ENCODE measurements at places on chromosomes 6 and 20.

DNA sequence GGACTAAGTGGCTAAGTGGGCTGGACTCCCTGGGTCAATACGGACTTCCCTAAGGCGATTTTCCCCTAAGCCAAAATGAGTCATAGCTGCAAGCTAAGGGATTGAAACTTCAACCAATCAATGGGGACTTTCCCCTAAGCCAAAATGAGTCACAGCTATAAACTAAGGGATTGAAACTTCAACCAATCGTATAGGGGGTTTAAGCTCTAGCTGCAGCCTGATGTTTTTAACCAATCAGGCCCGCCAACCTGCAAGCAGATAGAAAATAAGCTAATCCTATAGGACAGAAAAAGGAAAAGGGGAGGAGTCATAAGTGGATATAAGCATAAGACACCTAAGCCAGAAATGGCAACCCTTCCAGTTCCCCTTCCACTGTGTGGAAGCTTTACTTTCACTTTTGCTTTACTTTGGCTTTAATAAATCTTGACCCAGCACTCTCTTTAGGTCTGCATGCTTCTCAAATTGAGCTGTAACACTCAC, 655.0 kb upstream of the HS3ST5 start:
- DNase-seq: no peak

DNA sequence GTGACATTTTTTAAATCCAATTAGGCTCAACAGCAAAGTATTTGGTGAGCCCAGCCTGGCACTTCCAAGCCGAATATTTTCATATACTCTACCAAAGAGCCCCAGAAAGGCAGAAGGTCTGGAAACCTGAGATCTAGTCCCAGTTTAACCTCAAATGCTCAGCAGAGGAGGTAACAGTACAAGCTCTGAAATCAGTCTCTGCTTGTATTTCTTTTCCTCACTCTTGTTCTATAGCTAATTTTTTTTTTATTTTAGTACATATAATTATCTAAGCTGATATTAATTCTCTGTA, 9.1 kb downstream of the SOD2 start:
- no peak for DNase-seq

DNA sequence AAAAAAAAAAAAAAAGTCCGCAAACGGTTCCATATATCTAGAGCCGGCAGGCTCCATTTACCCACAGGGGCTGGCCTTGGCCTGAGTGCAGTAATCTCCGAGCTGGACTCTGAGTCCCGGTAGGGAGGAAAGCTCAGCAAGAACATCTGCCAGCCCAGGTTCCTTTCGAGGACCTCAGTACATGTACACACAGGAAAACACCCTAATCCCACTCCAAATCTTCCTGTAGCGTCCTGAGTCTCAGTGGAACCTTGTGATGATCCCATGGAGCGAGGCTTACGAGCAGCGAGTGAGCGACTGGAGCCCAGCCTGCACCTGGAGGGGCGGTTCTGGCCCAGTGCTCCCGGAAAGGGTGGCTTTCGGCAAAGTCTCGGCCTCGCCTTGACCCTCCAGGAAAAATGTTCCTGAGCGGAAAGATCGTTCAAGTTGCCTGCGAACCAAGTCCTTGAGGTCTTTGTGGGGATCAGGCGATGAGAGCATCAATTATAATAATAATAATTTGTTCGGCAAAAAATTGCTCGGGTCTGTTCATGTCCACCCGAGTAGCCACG, 32.1 kb downstream of the PRSS16 start:
- DNase-seq: no peak

GRCh38 chr6:51495610-51496396, 591.6 kb downstream of the PKHD1 start:
- no peak for DNase-seq

DNA sequence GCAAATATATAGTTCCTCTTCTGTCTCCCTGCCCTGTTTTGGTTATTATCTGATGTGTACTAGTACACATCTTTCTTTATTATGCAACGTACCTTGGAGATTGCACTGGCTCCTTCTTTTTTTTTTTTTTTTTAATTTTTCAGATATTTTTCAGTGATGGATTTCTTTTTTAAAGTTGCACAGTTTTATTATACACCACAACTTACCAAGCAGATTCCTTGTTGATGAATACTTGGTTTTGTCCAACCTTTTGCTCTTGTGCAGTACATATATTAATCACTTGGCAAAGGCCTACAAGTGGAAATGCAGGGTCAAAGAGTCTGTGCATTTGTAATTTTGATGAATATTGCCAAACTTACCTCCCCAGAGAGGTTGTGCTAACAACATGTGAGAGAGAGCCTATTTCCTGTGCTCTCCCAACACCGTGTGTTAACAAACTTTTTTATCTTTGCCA, 50.1 kb upstream of the RNF24 start:
- peak; percentile 87 for DNase-seq

Measured in fibroblast of lung (primary cell).